ENCODE measurements at places on chromosomes 11 and 22.

DNA sequence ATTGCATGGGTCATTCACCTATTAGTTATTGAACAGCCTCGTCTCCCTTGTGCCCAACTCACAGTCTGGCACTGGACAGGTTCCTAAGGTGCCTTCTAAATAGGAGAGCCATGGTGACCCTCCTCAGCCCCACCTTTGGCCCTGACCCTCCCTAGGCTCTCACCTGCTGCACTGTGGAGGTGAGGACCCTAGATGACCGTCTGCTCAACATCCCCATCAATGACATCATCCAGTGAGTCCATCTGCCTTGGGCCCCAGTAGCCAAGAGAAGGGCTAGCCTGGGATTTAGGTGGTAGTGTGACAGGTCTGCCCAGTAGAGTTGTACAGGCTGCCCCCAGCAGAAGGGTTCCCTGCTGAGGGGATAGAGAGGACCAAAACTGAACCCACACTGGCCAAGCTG is 13.6 kb downstream of the UCP2 start:
- no peak for DNase-seq

DNA sequence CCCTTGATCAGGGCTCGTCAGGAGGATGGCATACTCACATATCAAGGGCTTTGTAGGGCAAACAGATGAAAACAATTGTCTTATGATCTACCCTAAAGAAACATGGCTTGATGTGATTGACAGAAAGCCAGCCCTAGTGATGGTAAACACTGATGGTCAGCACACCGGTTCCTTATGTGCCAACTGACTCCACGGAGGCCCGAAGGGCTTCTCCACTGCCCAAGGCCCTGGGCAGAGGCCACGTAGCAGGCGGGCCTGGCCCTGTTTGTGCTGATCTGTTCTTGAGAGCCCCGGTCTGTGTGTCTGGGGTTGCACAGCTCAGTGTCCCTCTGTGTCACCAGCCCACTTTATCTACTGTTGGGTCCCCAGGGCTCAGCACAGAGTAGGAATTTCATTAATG is 115.2 kb downstream of the GRIK4 start:
- no peak for DNase-seq

- no peak for DNase-seq
Observed at GRCh38 chr11:13944016-13944415, 18.5 kb upstream of the SPON1 start.

GRCh38 chr11:40133498-40133897 is 1326.0 kb downstream of the LRRC4C start:
- no peak for DNase-seq

- peak; percentile 36 for DNase-seq
Observed at GRCh38 chr11:72609045-72609444, 65.2 kb downstream of the PDE2A start.

GRCh38 chr11:27075192-27075591 is 34.6 kb downstream of the BBOX1 start:
- DNase-seq: no peak

DNA sequence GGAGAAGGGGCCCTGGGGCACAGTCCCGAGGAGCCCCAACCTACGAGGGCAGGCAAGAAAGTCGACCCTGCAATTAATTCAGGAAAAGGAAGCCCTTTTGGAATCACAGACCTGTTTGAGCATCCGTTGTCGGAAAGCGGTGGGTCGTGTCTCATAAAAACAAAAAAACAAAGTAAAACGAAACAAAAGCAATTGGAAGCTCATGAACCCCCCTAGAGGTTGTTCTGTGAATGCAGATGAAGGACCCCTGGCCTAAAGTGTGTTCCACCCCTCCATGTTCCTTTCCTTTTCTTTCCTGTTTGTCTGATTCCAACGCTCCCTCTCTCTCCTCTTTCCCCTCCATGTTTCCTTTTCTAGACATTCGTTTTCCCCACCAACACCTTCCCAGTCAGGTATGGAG is 203.7 kb downstream of the GRIK4 start:
- no peak for DNase-seq

DNA sequence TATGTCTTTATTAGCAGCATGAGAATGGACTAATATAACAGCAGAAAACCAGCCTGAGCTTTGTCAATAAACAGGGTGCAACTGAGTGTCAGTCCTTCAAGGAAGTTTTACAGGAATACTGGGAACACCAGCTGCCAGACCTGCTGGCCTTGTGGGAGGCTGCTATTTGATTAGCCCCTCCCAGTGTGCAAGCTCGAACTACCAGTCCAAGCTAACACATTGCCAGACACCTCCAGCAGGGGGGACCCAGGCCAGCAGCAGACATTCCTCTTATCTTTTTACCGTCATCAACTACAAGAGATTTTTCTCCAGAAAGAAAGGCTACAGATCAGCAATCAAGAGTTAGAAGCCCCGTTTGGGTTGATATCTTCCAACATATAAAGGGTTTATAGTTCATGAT is 942.8 kb upstream of the TENM4 start:
- no peak for DNase-seq

DNA sequence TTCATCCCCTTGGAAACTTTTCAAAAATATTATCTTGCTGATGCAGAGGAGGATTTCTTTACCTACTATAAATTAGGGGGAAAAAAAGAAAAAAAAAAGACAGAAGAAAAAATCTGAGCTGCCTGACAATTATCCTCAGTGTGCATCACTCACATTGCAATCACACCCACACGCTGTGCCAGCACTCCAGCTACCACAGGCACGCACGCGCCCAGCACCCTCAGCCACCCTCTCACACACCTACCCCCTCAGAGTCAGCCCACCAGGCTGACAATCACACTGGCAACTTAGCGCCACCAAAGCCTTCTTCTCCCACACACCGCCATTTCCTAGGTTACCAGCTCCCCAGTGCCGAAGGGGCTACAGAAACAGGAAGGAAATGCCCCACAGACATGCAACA is 236.1 kb downstream of the KCNA4 start:
- no peak for DNase-seq

GRCh38 chr11:73143126-73143838 is 1.2 kb upstream of the FCHSD2 start:
- peak; percentile 67 for DNase-seq

- no peak for DNase-seq
Observed at GRCh38 chr11:112042161-112042960, 17.2 kb downstream of the DLAT start.

- DNase-seq: peak; percentile 93
Observed at GRCh38 chr11:9158898-9159391, 67.5 kb upstream of the SCUBE2 start.

DNA sequence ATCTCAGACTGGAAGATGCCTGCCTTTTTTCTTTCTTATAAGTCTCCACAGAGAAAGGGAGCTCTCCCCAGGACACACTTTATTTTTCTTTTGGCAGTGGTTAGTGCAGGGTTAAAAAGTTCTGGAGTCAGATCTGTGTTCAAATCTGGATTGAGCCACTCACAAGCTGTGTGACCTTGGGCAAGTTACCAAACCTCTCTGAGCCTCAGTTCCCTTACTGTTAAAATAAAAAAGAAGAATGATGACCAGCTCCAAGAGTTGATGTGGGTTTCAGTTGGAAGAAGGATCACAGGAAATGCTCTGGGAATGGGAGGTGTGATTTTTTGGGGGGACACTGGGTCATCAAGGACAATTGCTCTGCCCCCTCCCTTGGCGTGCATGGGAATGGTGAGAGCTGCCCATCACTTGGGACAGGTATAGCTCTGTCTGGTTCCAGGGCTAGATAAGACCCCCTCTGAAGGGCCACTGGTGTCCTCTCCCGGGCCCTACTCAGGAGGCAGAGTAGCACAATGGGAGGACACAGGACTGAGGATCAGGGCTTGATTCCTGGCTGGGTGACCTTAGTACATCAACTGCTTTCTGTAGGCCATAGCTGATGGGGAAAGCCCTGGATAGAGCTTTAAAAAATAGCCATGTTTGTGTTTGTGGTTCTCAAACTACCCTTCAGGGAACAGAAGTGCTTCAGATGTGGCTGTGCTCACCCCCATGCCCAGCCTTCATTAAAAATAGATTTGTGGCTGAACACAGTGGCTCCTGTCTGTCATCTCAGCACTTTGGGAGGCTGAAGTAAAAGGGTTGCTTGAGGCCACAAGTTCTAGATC is 228.3 kb downstream of the MIAT start:
- no peak for DNase-seq

DNA sequence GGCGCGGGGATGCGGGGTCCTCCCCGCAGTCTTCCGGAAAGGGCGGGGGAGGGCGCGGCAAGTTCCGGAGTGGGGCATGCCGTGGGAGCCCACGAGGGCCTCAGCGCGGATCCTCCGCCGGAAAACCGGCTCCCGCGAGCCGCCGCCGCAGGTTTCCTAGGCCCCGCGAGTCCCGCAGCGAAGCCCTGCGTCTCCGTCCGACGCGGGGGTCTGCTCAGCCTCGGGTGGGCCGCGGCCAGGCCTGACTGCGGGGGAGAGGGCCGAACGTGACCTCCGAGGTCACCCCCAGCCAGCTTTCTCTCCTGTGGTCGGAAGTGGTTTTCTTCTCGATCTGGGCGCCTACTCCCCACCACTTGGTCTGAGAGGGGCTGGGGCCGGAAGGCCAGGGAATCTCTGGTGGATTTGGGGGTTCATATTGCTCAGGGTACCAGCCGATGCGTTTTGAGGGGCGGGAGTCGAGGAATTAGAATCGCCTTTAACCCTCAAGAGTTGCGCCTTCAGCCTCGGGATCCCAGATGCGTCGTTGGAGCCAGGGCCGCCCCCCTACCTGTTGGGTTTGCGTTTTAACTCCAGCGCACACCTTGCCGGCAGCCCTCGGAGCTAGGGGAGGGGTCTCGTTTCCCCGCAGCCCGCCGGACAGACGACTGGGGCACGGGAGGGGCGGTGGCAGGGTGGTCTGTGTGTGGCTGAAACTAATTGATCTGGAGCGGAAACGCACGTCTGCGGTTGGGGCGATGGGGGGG is 3.6 kb upstream of the CCND1 start:
- DNase-seq: no peak

DNA sequence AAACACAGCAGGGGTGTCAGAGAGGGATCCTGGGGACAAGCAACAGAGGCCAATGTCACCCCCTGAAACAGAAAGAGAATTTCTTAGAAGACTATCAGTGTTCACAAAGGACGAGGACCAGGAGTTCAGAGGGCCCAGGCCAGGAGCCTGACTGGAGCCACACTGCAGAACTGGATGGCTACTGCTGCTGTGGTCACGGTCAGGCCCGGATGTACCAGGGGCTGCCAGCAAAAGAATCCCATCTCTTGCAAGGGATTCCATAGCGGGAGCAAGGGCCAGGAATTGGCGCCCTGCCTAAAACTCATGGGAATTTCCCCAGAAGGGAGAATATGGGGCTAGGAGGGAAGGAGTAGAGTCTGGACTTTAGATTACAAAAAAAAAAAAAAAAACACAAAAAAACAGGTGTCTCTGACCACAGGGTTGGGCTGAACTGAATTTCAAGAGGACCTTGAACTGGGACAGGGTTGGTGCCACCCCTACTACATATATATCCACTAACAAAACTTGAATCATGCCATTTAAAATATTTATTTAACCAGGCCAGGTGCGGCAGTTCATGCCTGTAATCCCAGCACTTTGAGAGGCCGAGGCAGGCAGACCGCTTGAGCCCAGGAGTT is 15.7 kb upstream of the KCTD14 start:
- no peak for DNase-seq

GRCh38 chr11:13208921-13209320 is 68.7 kb upstream of the BMAL1 start:
- no peak for DNase-seq
